Activated naive CD4-positive, alpha-beta T cell treated with anti-CD3 and anti-CD28 coated beads for 36 hours (primary cell): ENCODE measurements at places on chromosomes 4 and X.

- peak; percentile 47 for DNase-seq
Observed at GRCh38 chr4:169566021-169566818, 46.2 kb downstream of the NEK1 start.

DNA sequence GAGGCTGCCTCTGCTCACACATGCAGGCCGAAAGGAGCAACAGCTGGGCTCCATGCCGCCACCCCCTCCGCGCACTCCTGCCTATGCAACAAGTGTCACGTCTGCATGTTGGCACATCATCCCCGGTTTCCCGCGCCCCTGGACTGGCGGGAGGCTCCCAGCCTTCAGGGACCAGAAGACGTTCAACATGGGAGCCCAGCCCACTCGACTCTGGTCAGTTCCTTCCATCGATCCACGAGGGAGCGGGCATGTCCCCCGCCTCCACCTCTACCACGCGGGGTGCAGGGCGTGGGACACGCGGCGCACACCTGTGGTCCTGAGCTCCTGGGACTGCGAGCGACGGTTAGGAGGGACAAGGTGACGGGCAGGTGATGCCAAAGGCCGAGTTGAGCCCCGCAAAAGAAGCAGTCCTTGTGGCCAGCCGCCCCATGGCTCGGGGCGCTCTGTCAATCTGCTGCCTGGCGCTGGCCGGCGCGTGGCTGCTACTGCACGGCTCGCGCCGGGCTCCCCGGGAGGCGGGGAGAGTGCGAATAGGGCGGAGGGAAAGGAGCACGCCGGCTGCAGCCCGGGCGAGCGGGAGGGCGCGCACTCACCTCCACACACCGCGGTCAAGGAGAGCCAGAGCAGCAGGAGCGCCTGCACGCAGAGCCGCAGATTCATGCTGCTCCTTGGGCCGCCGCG, 645 bp downstream of the APLN start:
- DNase-seq = no peak

- DNase-seq = no peak
Observed at GRCh38 chr4:22482250-22483127, 33.4 kb downstream of the ADGRA3 start.

DNA sequence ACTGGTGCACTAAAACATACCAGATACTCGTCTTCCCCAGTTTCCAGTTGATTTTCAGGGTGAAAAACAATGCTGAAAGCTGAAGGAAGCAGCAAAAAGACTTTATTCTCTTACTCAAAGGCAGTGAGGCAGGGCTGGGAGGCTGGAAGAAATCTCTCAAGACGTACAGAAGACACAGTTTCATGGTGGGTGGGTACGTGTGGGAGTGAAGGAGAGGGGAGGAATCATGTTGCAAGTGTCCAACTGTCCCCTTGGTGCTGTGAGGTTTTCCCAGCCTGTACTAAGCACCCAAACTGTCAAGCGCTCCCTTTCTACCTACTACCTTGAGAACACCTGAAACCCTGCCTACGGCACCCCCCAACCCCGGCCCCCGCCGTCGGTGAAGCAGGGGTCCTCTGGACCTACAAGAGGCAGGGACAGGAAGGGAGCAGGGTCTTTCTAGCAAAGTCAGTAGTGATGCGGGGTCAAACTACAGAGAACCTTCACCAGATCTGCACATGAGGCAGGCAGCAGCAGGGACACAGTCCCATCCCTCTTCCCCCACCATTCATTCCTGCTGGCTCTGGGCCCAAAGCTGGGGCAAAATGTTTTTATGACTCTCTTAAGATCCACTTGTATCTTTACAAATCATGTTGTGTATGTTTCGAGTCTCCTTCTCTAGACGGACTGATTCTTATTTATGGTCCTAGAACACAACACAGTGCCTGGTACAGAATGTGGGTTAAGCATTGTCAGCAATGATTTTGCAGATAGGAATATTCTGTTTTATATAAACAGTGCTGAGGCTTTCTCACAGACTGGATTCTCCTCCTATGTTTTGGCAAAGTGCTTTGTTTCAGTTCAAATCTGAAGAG, 2.4 kb upstream of the SETD7 start:
- no peak for DNase-seq

- DNase-seq = no peak
Observed at GRCh38 chr4:718460-718859, 12.8 kb downstream of the PCGF3 start.

DNA sequence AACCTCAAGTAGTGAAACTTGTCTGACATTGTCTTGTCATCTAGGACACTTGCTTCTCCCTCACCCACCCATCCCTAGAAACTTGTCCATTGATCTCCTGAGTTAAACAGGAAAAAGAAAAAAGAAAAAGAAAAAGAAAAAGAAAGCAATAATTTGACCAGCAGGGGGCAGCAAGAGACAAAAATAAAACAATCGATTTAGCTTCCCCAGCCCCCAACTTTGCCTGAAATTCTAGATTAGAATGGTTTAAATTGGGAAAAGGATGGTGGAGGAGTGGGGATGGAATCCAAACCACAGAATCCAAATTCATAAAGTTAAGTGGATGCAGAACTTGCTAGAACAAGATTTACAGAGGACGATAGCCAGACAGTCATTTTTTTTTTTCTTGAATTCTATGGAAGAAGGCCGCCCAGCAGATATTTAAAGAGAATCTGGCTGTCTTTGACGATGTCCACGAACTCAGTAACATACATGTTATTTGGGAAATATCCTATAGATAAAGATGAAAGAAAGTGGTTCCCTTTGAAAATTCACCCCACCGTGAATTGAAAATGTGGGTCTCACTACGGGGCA, 282.9 kb downstream of the USP46 start:
- peak; percentile 25 for DNase-seq
